ENCODE measurements at places on chromosomes 7 and 10. TPM values are rescaled to one million over a fixed set of nuclear protein-coding genes. Genes with fewer than 3 reads are reported as not detected.

The KIF11 gene
- total RNA-seq = 1.8 TPM

GRCh38 chr7:119102291-119102690 lies 877.8 kb downstream of the ANKRD7 start:
- DNase-seq = no peak

GRCh38 chr7:30907527-30908267 lies 4.0 kb upstream of the AQP1 start:
- DNase-seq = no peak

The EBF3 gene
- total RNA-seq = not detected

DNA sequence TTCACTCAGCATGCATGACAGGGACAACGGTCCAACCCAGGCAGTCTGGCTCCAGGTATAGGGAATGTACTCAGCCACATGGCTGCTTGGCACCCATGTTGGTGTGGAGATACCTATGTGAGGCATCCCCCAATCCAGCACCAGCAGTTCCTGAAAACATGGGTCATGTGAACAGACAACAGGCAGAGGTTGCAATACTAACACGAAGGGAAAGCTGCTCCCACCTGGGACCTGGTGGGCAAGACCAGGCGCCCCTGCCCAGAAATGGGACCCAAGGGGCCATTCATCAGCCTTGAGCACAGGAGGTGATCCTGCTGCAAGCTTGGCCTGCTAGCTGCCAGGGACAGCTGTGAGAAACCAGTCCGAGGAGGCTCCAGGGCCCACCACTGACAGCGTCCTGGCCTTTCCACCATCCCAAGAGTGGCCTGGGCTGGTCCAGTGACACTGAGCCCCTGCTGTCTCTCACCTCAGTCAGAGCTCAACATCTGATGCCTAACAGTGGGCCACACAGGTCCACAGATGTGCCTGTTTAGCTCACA lies 142.3 kb downstream of the ARHGAP22 start:
- no peak for DNase-seq

Data from T-cell (primary cell).